ENCODE measurements at places on chromosomes 7 and 10.

DNA sequence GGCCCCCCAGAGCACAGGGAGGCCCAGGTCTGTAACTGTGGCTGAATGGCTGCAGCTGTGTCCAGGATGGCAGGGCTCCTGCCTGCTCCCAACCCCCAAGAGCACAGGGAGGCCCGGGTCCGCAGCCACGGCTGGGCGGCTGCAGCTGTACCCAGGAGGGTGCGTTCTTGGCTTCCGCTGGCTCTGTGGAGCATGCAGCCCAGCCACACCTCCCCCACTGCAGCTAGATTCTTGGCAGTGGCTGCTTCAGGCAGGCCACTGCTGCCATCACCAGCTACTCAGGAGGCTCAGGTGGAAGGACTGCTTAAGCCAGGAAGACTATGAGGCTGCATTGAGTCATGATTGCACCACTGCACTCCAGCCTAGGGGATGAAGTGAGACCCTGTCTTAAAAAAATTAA is 27.9 kb downstream of the C7orf25 start:
- H3K4me1 ChIP-seq, result peaks cover 19% of the 10 kb centered on the region
- H3K27me3 ChIP-seq, result peaks cover 4% of the 10 kb centered on the region
- H3K4me3 ChIP-seq, result no peak overlapping the region
- H3K27ac ChIP-seq, result no peak overlapping the region

GRCh38 chr10:15859509-15859905 is 800 bp downstream of the MINDY3 start:
- peaks cover 25% of the 10 kb centered on the region for H3K4me1 ChIP-seq
- no peak overlapping the region for H3K27ac ChIP-seq
- peak overlapping the region; percentile 99 for H3K4me3 ChIP-seq
- H3K27me3 ChIP-seq, result peaks cover 32% of the 10 kb centered on the region
- peaks cover 8% of the 10 kb centered on the region for H3K36me3 ChIP-seq

DNA sequence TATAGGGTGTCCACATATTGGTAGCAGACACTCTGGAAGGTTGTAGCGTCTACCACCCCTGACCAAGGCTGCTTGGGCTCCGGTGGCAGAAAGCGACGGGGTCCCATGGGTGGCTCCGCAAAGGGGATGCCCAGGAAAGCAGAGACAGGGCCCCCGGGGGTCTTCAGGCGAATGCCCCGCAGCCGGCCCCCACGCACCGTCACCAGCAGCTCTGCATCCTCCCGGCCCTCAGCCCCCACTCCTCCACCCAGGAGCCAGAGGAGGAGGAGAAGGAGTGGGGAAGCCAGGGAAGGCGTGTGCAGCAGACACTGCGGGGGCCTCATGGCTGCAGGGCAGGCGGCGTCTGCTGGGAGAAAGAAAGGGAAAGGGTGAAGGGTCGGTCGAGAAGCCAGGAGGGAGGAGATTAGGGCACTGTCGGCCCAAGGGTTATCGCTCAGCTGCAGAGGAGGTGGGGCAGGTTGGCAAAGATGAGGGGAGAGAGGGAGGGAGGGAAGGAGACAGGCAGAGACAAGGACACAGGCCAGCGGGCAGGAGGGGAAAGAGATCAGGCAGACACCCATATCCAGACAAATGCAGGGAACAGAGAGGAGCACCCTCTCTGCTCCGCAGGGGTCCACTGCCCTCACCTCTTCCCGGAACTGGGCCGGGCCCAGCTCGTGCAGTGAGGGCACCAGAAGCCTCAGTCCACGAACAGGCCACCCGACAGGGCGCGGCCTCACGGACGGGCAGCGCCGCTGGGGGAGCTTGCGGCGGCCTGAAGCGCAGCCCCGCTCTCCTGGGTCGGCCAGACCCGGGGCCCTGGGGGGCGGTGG is 1.6 kb downstream of the ACHE start:
- H3K4me3 ChIP-seq, result peak overlapping the region; percentile 57
- H3K36me3 ChIP-seq, result no peaks in the 10 kb centered on the region
- DNase-seq, result no peak
- H3K27me3 ChIP-seq, result peaks cover 58% of the 10 kb centered on the region

DNA sequence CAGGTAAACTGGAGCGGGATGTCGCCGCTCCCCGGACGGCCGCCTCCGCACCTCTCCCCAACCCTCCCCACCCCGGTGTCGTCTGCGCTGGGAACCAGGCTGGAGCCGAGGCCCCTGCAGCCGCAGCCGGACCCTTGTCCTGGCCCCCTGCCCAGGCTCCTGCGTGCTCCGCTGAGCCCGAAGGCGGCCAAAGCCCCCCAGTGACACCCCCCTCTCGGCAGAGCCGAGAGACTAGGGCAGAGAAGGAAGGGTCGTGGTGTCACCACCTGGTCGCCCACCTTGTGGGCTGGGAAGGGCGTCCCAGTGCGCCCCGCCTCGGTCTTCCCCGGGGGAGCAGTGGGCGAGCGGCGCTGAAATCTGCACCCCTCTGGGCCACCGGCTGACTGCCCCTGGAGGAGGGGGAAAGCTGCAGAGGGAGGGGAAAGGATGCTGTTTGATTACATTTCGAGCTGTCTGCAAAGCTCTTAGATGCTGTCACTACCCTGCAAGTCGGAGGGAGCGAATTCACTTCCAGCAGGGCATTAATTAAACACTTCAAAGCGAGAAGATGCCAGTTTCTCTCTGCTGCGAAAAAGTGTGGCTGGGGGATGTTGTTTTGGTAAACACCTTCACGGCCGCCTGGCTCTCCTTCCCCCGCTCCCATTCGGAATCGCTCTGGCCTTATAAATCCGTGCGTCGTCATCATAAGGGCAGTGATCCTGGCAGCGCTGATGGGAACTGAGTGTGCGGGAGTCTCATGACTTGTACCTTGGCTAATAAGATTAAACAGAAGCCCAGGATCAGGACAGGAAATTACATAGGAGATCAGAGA is 622 bp downstream of the DYNC1I1 start:
- H3K4me3 ChIP-seq, result peak overlapping the region; percentile 81
- H3K4me1 ChIP-seq, result peaks cover 4% of the 10 kb centered on the region
- H3K27me3 ChIP-seq, result peaks cover 36% of the 10 kb centered on the region

GRCh38 chr7:19701471-19701870 is 7.4 kb downstream of the POLR1F start:
- H3K27me3 ChIP-seq, result no peaks in the 10 kb centered on the region
- no peak overlapping the region for H3K27ac ChIP-seq
- DNase-seq, result no peak
- H3K36me3 ChIP-seq, result peaks cover 31% of the 10 kb centered on the region

DNA sequence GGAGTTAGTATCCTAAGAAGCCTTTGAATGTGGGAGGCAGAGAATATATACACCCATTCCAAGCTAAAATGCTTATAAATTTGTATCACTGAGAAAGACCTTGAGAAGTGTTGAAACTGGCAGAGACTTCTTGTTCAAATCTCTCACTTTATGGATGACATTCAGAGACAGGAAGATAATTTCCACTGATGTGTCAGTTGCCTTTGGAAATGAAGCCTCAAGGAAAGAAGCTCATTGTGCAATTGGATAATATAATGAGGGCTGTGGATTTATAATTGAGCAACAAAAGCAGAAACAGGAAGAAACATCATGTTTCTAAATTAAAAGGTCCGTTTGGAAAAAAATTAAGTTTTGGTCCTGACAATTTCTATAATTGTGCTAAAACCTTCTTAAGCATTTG is 789.9 kb upstream of the IGFBP3 start:
- no peak overlapping the region for H3K27ac ChIP-seq
- no peak overlapping the region for H3K4me3 ChIP-seq
- no peaks in the 10 kb centered on the region for H3K36me3 ChIP-seq
- no peaks in the 10 kb centered on the region for H3K27me3 ChIP-seq
- peaks cover 5% of the 10 kb centered on the region for H3K4me1 ChIP-seq
